Heart left ventricle (tissue), 16 donors: ENCODE measurements at places on chromosomes 2 and 18. TPM values are rescaled to one million over a fixed set of nuclear protein-coding genes. Genes with fewer than 3 reads are reported as not detected.

ITGA6 gene
- 37.2 TPM for polyA plus RNA-seq

DLX1 gene
- polyA plus RNA-seq = 0.18 TPM

GRCh38 chr2:11404376-11405073, 60.1 kb upstream of the ROCK2 start:
- DNase-seq = no peak

PSMA8 gene
- polyA plus RNA-seq = not detected

GRCh38 chr18:55090564-55091188, 131.4 kb upstream of the CCDC68 start:
- DNase-seq = no peak

DNA sequence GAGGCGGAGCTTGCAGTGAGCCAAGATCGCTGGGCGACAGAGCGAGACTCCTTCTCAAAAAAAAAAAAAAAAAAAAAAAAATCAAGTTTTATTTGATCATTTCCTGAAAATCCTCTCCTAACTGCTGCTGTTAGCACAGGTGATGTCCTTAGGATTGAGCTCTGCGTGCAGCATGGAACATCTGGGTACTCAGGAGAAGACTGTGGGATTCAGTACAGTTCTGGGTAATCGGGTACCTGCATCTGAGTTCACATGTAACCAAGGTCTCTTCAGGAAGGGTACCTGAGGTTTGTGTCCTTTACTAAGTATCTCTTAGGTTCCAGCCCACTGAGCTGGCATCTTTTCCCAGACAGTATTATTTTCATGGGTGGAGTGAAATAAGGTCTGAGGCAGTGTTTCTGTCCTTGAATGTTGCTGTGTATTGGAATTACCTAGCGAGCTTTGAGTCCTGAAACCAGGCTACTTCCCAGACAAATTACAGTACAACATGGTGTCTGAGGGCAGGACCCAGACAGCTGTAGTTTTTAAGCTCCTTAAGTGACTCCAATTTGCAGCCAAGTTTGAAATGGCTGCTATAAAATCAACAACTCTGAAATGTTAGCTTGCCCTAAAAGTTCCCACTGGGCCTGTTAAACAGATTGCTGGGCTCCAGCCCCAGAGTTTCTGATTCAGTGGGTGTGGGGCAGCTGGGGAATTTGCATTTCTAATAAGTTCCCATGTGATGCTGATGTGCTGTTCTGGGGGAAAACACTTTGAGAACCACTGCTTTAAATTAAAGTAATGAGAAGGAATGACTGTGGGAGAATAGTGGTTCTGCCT, 120.5 kb downstream of the PMAIP1 start:
- DNase-seq = no peak

- no peak for DNase-seq
Measured at GRCh38 chr18:10023853-10024570, 110.2 kb downstream of the VAPA start.

GNLY gene
- polyA plus RNA-seq = 1.3 TPM

- no peak for DNase-seq
Measured at GRCh38 chr2:174339561-174340399, 5.0 kb downstream of the SP9 start.

SCN9A gene
- polyA plus RNA-seq = 0.08 TPM

IL36A gene
- polyA plus RNA-seq = not detected

CYP26B1 gene
- polyA plus RNA-seq = 0.76 TPM

DNA sequence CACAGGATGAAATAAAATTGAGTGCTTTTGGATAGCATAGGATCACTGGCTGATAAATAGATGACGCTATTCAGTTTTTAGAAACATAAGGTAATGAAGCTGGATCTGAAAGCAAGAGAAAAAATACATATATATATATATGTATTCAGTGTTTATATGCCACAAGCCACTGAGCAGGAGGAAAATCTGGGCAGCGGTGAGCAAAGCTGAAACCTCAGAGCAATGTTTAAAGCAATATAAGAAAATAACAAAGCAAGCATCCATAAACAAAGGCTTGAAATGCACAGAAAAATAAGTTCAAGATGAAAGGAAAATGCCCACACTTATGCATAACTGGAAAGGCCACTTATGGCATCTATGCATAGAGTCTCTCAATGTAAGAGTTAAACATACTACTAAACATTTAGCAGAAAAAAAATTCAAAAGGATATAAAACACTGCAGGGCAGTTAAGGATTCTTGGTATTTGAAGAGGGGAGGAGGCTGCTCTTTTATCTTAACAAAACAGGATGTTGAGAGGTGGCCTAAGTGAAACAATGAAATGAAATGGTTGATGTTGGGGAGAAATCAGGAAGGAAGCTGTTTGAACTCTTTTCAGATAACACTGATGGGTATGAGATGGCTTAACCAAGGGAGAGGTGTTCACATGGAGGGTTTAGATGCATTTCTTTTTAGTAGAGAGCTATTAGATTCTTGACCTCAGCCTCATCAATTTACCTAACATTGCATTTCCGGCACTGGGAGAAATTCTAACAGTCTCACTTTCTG, 129.1 kb downstream of the ARHGAP15 start:
- no peak for DNase-seq

ASAP2 gene
- polyA plus RNA-seq = 6.7 TPM

- no peak for DNase-seq
Measured at GRCh38 chr2:111632661-111633060, 251.3 kb downstream of the ANAPC1 start.

DNA sequence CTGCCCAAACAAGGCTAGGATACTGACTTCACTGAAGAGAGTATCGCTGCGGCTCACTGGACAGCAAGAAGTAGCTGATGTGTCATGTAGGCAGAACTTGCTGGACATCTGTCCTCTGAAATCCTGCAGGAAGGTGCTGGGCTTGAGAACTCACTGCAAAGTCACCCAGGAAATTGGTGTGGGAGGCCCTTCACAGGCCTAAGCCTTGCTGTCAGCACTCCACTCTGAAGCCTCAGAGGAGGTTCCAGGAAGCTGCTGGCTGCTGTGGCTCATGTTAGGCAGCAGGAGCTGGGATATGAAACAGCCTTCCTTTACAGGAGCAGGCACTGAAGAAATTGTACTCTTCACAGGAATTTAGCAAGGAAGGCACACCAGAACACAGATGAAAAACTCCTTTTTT, 88.3 kb upstream of the CCDC68 start:
- DNase-seq = no peak

SCN2A gene
- polyA plus RNA-seq = 0.04 TPM

GRCh38 chr2:85156153-85156552, 23.0 kb downstream of the TCF7L1 start:
- DNase-seq = no peak

GRCh38 chr2:5410991-5411700, 281.0 kb upstream of the SOX11 start:
- DNase-seq = no peak

INHBB gene
- polyA plus RNA-seq = 2.8 TPM

CABYR gene
- 0.61 TPM for polyA plus RNA-seq

ONECUT2 gene
- polyA plus RNA-seq = under 0.01 TPM

- no peak for DNase-seq
Measured at GRCh38 chr2:1758774-1759610, 14.7 kb upstream of the PXDN start.
